Stimulated activated CD8-positive, alpha-beta memory T cell treated with anti-CD3 and anti-CD28 coated beads, Interleukin-2, amount 100 ng/mL, for 48 hours (primary cell): ENCODE measurements at places on chromosomes 1 and 21.
A peak's percentile ranks its signal among the peaks of the same experiment; 100 is the strongest.

- no peak for DNase-seq
Observed at GRCh38 chr1:46596846-46597245, 7.2 kb downstream of the MKNK1 start.

GRCh38 chr1:153563991-153564390, 1.7 kb downstream of the S100A2 start:
- no peak for DNase-seq

GRCh38 chr1:44674113-44675000, at the start of the genes ARMH1 and TMEM53:
Gene ARMH1 (plus strand): TSS chr1:44674714. CDS start chr1:44689698, 14,984 bp downstream.
Gene TMEM53 (minus strand): TSS chr1:44674481. CDS start chr1:44674391, 90 bp downstream.
- peak; percentile 93 for DNase-seq

DNA sequence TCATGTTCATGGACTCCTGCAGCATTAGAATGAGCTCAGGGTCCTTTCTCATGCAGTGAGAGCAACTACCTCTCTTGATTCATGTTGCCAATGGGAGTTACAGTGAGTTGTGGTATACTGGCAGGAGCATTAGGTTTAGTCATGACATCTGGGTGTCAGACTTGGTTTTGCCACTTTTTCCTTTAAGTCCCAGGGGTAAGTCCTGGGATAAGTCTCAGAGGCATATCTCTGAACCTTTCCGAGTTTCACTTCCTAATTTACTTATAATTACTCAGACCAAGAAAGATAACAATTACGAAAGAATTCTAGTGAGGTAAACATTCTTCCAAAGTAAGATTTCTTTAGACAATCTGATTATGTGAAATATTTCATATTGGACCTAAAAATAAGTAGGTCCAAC, 606.0 kb downstream of the SMYD3 start:
- no peak for DNase-seq

GRCh38 chr1:182845379-182845778, 6.2 kb downstream of the DHX9 start:
- no peak for DNase-seq

GRCh38 chr1:115465802-115466363, 127.8 kb upstream of the NGF start:
- no peak for DNase-seq

GRCh38 chr1:212656730-212657129, 42.9 kb downstream of the BATF3 start:
- DNase-seq, result no peak

DNA sequence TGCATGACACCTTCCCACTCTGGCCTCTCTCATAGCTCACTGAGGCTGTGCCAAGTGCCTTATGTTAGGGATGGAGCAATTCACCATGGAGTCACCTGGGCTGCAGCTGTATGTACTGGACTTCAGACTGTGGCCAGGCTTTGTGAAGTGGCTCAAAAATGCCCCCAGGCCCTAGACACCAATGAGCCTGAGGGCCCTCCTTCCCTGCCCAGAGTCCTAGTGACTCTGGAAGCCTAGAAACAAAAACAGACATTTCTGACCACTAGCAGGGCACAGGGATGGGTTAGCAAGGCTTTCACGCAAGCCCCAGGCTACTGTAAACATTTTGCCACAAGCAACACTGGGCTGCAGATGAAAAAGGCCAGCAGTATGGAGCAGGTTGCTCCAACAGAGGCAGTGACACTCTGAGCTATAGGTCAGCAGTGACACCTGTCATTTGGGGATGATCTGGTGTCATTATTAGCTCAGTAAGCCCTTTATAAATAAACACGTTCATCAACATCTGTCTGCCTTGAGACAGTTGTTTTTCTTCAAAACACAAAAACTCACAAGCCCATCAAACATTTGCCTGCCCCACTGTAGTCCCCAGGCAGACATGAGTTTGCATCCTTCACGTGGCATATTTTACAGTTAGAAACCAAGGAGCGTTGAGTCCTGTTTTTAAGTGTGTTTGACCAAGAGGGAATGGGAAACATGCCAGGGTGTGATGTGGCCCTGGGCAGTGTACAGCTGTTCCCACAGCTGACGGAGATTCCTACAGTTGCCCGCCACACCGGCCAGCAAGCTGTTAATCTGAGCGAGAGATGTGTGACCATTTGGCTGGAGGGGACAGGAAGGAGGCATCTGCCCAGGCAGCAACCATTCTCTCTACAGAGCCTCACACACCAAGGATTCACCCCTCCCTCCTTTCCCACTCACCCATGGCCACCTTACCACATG, 66.8 kb downstream of the KCNN3 start:
- DNase-seq, result no peak

GRCh38 chr1:117930173-117930447, 571 bp downstream of the WDR3 start:
- no peak for DNase-seq

DNA sequence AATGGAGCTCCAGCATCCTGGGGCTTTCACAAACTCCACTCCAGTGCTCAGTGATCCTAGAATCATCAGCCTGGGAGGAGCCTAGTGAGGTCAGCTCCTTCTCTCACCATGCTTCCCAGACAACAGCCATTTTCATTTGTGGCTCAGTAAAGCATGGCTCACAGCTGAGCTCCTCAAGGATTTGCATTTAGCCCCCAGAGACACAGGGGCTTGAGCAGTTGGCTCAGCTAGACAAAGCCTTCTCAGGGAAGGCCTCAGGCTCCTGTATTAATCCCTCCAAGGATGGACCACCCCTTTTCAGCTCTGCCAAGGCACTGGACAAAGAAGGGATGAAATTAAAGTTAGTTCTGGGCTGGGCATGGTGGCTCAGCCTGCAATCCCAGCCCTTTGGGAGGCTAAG, 39.5 kb downstream of the ERI3 start:
- DNase-seq, result no peak

- DNase-seq, result no peak
Observed at GRCh38 chr21:37207441-37208009, 59.6 kb downstream of the VPS26C start.

DNA sequence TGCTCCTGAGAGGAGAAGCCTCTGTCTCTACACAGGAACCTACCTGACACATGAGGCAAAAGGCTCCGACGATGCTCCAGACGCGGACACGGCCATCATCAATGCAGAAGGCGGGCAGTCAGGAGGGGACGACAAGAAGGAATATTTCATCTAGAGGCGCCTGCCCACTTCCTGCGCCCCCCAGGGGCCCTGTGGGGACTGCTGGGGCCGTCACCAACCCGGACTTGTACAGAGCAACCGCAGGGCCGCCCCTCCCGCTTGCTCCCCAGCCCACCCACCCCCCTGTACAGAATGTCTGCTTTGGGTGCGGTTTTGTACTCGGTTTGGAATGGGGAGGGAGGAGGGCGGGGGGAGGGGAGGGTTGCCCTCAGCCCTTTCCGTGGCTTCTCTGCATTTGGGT, 3.9 kb upstream of the ACKR1 start:
- DNase-seq, result no peak

- no peak for DNase-seq
Observed at GRCh38 chr1:95371666-95372282, 137.8 kb downstream of the RWDD3 start.

DNA sequence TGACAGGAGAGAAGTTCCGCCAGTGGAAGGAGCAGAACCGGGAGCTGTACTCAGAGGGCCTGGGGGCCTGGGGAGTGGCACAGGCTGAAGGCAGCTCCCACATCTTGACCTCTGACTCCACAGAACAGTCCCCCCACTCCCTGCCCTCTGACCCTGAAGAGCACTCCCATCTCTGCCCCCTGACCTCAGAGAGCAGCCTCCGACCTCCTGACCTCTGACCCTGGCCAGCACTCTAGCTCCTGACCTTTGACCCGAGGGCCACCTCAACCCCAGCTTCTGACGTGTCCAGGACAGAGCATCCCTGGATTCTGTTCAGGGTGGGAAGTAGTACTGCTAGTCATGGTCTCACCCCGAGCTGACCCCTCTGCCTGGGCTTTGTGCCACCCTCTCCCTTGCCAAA, 1.1 kb upstream of the CATSPER4 start:
- no peak for DNase-seq

- no peak for DNase-seq
Observed at GRCh38 chr1:234342774-234343173, 30.5 kb upstream of the COA6 start.
